ENCODE measurements at places on chromosomes 2 and 18.

DNA sequence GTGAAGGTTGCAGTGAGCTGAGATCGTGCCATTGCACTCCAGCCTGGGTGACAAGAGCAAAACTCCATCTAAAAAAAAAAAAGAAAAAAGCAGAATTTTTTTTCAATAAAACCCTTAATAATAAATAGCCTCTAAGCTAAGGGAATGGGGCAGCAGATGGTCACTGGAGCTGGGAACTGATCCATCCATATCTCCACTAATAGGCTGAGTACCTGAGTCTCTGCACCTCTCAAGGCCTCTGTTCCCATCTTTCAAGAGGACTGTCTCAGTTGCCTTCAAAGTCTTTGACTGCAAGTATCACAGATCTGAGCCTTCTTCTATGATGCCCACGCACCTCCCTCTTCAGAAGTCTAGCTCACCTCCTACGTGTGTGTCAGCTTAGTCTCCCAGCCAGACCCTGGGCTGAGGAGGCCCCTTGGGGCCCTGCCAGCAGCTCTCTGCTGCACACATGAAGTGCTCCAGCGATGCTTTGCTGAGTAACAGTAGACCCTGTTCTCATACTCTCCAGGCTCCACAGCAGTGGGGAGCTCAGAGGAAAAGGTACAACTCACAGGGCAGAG, 32.9 kb downstream of the ST8SIA5 start:
- DNase-seq: no peak

- DNase-seq: no peak
These were observed 8.1 kb upstream of the CCL20 start for GRCh38 chr2:227805578-227805977.

DNA sequence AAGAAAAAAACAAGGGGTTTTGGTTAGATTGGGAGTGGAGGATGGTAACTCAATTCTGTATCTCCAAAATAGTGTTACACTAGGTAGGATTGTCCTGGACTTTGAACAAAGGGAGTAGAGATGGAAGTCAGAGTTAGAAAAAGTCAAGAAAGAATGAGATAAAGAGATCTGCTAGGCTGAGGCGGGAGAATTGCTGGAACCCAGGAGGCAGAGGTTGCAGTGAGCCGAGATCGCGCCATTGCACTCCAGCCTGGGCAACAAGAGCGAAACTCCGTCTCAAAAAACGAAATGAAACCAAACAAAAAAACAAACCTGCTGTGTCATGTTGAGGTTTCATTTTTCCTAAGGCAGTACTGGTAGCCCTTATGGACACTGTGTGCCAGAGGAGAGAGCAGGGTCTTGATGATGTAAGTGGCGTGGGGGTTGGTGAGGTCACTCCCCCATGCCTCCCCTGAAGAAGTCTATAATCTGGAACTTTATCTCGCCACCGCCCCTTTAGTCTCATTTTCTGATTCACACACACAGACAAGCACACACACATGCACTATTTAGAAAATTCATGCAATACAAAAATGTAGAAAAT, 10.5 kb downstream of the DRC1 start:
- DNase-seq: no peak

- DNase-seq: no peak
These were observed 79.3 kb upstream of the GLI2 start for GRCh38 chr2:120656273-120656950.

- DNase-seq: no peak
These were observed 44.1 kb downstream of the TGOLN2 start for GRCh38 chr2:85283641-85284040.

GRCh38 chr2:102498414-102498813, 25.4 kb downstream of the SLC9A4 start:
- DNase-seq: no peak

DNA sequence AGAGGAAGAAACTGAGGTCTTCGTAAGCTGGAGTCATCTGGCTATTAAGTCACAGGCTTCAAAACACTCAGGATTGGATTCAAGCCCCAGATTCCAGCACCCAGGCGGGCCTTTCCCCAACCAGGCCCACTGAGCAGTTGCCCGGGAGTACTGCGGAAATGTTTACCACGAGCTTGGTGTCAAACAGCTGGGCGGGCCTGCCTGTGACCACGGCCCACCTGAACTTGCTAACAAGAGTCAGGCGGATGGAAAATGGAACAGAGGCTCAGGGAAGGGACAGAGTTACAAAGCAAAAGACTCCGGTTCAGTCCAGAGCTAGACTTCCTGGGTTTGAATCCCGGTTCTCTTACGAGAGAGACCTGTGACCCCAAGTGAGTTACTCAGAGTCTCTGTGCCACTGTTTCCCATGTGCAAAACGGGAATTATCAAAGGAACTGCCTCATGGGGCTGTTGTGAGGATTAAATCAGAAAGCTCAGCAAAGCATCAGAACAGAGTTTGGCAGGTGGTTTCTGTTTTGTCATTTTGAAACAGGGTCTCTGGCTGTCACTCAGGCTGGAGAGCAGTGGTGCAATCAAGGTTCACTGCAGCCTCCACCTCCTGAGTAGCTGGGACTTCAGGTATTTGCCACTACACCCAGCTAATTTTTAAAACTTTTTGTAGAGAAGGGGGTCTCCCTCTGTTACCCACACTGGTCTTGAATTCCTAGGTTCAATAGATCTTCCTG, 49.0 kb upstream of the TFCP2L1 start:
- no peak for DNase-seq

GRCh38 chr2:205408696-205409095, 273.6 kb upstream of the NRP2 start:
- no peak for DNase-seq

GRCh38 chr2:98554116-98554861, 54.0 kb downstream of the COA5 start:
- no peak for DNase-seq
